ENCODE measurements at places on chromosomes 13 and 19.

GRCh38 chr19:388691-389090 lies 20.3 kb downstream of the C2CD4C start:
- DNase-seq, result no peak

- DNase-seq, result no peak
These were observed 202.8 kb upstream of the TSC22D1 start for GRCh38 chr13:44778761-44779484.

- no peak for DNase-seq
These were observed 29.0 kb upstream of the NBEA start for GRCh38 chr13:34913040-34913439.

DNA sequence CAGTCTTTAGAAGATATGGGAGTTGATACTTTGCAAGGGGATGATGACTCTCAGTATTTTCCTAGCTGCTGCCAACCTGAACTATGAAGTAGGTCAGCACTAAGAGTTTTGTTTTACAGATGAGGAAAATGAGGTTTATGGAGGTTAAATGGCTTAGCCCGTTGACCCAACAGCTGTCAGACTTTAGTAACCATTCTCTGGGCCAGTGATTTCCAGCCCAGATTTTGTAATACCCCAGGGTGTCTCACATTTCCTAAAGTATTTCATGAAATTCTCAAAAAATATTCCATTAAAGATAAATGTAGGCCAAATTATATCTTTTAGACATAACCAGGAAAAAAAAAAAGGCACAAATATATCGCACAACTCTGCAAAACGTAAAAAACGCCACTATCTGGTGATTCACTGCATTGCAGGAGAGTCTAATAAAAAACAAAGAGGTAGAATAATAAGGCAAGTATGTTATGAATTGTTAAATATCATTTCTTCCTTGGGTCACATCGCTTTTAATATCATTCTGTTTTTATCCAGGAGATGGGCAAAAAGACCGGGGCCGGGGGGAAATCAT lies 112.5 kb downstream of the DACH1 start:
- no peak for DNase-seq
